Bladder microvascular endothelial cell (primary cell): ENCODE measurements at places on chromosomes 5 and 9. TPM values are rescaled to one million over a fixed set of nuclear protein-coding genes. Genes with fewer than 3 reads are reported as not detected.

The CCNO gene
- total RNA-seq: 0.06 and 0.16 TPM in 2 replicates

The AQP7 gene
- total RNA-seq: 0.16 TPM in 1 of 2 replicates, not detected in the other

The PCDHA3 gene
- under 0.01 and 0.19 TPM in 2 replicates for total RNA-seq

The NPR2 gene
- total RNA-seq: 3.2 and 4.1 TPM in 2 replicates

The CKMT2 gene
- 0.16 and 0.25 TPM in 2 replicates for total RNA-seq

The FOXD4L4 gene
- total RNA-seq: 0.38 TPM in 1 of 2 replicates, not detected in the other

The ZBED3 gene
- 0.65 and 2.0 TPM in 2 replicates for total RNA-seq

The RALGPS1 gene
- total RNA-seq: 0.97 and 2.7 TPM in 2 replicates

The SNX2 gene
- total RNA-seq: 44.5 and 57.6 TPM in 2 replicates

The SPATA6L gene
- 0.97 and 6.7 TPM in 2 replicates for total RNA-seq

The SERF1A gene
- 8.1 and 8.7 TPM in 2 replicates for total RNA-seq

The SH3GLB2 gene
- total RNA-seq: 24.4 and 46.9 TPM in 2 replicates

The FOXD4L5 gene
- total RNA-seq: under 0.01 and 0.06 TPM in 2 replicates

The RMI1 gene
- 3.4 and 9.9 TPM in 2 replicates for total RNA-seq

The HNRNPAB gene
- total RNA-seq: 51.0 and 57.4 TPM in 2 replicates

The CCNB1 gene
- total RNA-seq: 64.4 and 126 TPM in 2 replicates

The GDA gene
- total RNA-seq: under 0.01 TPM in 1 of 2 replicates, not detected in the other

The CTSV gene
- total RNA-seq: 0.76 and 0.97 TPM in 2 replicates

The ITK gene
- total RNA-seq: not detected in 2 replicates

The ABO gene
- total RNA-seq: 0.16 TPM in 1 of 2 replicates, not detected in the other
